Frontal cortex (tissue), 4 donors: ENCODE measurements at places on chromosomes 11 and 22. TPM values are rescaled to one million over a fixed set of nuclear protein-coding genes. Genes with fewer than 3 reads are reported as not detected.

UBQLN3 gene
- under 0.01 TPM for total RNA-seq

TOMT gene
- total RNA-seq: not detected

P2RY2 gene
- not detected for total RNA-seq

RAPSN gene
- not detected for total RNA-seq

ANKK1 gene
- total RNA-seq: not detected

NXPE4 gene
- total RNA-seq: not detected

MPST gene
- total RNA-seq: 22.0 TPM

F2 gene
- not detected for total RNA-seq

ANGPTL5 gene
- 0.41 TPM for total RNA-seq

ANKRD42 gene
- 8.6 TPM for total RNA-seq

ACRV1 gene
- 0.82 TPM for total RNA-seq

TCN1 gene
- total RNA-seq: not detected

EHF gene
- total RNA-seq: 0.41 TPM

GLYATL1 gene
- total RNA-seq: 0.82 TPM

SCN4B gene
- 5.7 TPM for total RNA-seq

MMP12 gene
- not detected for total RNA-seq

LMO2 gene
- 17.1 TPM for total RNA-seq

GAL gene
- not detected for total RNA-seq

TSPAN32 gene
- total RNA-seq: 0.41 TPM

MS4A4E gene
- total RNA-seq: not detected

SLC7A4 gene
- total RNA-seq: 2.0 TPM

MPZL2 gene
- 1.6 TPM for total RNA-seq

C11orf21 gene
- total RNA-seq: under 0.01 TPM

OLFML1 gene
- total RNA-seq: 1.6 TPM

ROBO4 gene
- 1.6 TPM for total RNA-seq

AMPD3 gene
- total RNA-seq: 0.82 TPM

MS4A7 gene
- total RNA-seq: 1.2 TPM

EFEMP2 gene
- 13.0 TPM for total RNA-seq

RASD2 gene
- 1.2 TPM for total RNA-seq

APOBEC3G gene
- total RNA-seq: 0.41 TPM

TEX12 gene
- total RNA-seq: not detected
